ENCODE measurements at places on chromosomes 4 and X. TPM values are rescaled to one million over a fixed set of nuclear protein-coding genes. Genes with fewer than 3 reads are reported as not detected.

DNA sequence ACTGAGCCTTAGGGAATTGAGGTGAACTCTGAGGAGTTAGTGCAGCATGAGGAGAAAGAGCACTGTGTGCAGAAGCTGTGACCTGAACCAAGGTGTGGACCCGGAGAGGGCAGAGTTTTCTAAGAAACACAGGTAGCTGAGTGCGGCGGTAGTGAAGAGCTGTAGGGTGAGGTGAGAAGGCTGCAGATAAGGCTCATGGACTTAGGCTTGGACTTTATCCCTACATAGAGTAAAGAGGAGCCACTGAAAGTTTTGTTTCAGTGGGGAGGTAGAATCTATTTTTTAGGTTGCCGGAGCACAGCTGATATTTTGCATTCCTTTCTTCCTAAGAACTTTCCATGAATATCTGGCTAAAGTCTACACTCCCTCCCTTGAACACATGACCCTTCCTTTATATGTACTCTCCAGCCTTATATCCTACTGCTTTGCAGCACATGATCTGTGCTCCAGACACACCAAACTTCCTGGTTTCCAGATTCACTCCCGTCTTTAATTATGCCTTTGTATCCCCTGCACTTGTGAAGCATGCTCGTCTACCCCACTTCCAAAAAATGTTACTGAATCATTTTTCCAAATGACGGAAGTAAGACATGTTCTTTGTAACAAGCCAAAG is 10.6 kb upstream of the PGRMC2 start:
- H3K4me1 ChIP-seq: peaks cover 3% of the 10 kb centered on the region
- no peak overlapping the region for H3K4me3 ChIP-seq
- no peaks in the 10 kb centered on the region for H3K27me3 ChIP-seq
- no peak for DNase-seq
- no peak overlapping the region for H3K27ac ChIP-seq

DNA sequence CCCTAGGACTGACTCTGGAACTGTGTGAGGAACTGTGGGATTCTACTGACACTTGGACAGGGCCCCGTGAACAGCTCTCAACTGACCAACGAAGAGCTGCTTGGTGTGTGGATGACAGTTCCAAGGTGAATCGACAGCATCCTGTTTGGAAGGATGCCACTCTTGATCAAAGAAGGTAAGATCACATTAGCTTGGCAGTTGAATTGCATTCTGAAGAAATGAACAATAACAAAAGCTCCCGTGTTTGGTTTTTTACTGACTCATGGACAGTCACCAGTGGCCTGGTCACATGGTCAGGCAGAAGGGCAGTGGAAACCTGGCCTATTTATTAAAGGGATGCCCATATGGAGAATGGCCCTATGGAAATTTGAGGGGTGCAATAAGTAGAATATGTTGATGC is 33.1 kb upstream of the GPR34 start:
- no peaks in the 10 kb centered on the region for H3K27me3 ChIP-seq
- peaks cover 59% of the 10 kb centered on the region for H3K36me3 ChIP-seq
- H3K4me3 ChIP-seq: no peak overlapping the region
- no peak overlapping the region for H3K27ac ChIP-seq
- peaks cover 6% of the 10 kb centered on the region for H3K4me1 ChIP-seq

DNA sequence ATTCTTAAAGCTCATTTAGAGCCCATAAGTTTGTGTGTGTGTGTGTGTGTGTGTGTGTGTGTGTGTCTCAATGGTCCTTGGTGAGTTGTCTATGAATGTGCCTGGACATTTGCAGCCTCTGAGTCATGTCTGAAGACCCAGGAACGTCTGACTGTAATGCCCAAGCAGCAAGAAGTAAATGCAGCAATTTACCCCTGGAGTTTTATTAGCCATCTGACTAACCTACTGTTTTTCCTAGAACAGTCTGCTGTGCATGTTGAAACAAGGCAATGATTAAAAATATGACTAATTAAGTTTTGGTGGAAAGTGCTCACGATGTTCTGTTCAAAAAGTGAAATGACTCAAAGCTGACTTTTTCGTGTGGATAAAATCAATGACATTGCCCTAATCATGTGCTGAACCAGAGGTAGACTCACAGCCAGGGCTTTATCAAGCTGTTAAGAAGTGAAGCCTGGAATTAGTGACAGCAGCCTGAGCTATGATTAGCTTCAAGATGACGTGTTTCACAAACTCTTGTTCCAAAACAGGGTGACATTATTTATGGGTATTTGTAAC is 201.6 kb downstream of the CPE start:
- DNase-seq: no peak
- H3K27me3 ChIP-seq: no peaks in the 10 kb centered on the region
- no peak overlapping the region for H3K4me3 ChIP-seq
- H3K27ac ChIP-seq: no peak overlapping the region
- H3K4me1 ChIP-seq: peaks cover 3% of the 10 kb centered on the region
- no peaks in the 10 kb centered on the region for H3K36me3 ChIP-seq

GRCh38 chrX:125398959-125399440 is 79.3 kb downstream of the TEX13C start:
- H3K36me3 ChIP-seq: no peaks in the 10 kb centered on the region
- DNase-seq: no peak
- H3K27ac ChIP-seq: no peak overlapping the region
- H3K27me3 ChIP-seq: no peaks in the 10 kb centered on the region

DNA sequence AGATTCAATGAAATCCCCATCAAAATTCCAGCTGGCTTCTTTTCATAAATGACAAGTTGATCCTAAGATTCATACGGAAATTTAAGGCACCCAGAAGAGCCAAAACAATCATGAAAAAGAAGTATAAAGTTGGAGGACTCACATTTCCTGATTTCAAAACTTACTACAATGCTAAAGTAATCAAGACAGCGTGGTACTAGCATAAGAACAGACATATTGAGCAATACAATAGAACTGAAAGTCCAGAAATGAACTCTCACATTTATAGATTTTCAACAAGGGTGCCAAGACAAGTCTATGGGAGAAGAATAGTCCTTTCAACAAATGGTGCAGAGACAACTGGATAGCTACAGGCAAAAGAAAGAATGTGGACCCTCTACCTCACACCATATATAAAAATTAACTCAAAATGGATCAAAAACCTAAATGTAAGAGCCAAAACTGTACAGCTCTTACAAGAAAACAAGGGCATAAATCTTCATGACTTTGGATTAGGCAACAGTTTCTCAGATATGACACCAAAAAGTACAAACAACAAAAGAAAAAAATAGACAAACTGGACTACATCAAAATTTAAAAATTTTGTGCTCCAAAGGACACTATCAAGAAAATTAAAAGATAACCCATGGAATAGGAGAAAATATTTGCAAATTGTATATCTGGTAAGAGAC is 28.5 kb downstream of the SASH3 start:
- H3K36me3 ChIP-seq: peaks cover 16% of the 10 kb centered on the region
- no peak overlapping the region for H3K27ac ChIP-seq
- H3K4me1 ChIP-seq: peaks cover 15% of the 10 kb centered on the region
- no peak for DNase-seq

GRCh38 chr4:86338989-86339388 is 20.9 kb downstream of the MAPK10 start:
- H3K27me3 ChIP-seq: no peaks in the 10 kb centered on the region
- no peaks in the 10 kb centered on the region for H3K36me3 ChIP-seq
- H3K4me1 ChIP-seq: no peaks in the 10 kb centered on the region
- DNase-seq: no peak
- no peak overlapping the region for H3K4me3 ChIP-seq
- no peak overlapping the region for H3K27ac ChIP-seq

GRCh38 chr4:37223732-37224131 is 20.8 kb upstream of the NWD2 start:
- H3K4me1 ChIP-seq: no peaks in the 10 kb centered on the region
- no peak overlapping the region for H3K27ac ChIP-seq
- H3K36me3 ChIP-seq: no peaks in the 10 kb centered on the region
- H3K27me3 ChIP-seq: peaks cover 4% of the 10 kb centered on the region
- no peak for DNase-seq

DNA sequence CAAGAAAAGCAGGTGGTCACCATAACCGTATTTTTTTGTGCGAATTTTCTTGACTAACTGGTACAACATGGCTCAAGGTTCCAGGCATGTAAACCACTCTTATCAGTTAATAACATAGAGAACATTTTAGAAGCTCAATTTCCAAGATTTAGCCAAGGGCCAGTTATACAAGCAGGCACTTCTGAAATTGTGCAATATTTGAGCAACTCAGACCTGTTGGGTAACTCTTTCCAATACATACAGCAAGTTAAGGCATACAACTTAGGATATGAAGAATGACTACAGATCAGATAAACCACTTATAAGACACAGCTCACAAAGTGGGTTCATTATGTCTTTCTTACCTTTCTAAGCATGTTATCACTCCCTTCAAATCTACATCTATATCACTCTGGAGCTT is 43.9 kb downstream of the ZNF280C start:
- no peak overlapping the region for H3K4me3 ChIP-seq
- no peak overlapping the region for H3K27ac ChIP-seq
- no peak for DNase-seq
- no peaks in the 10 kb centered on the region for H3K4me1 ChIP-seq

- no peaks in the 10 kb centered on the region for H3K36me3 ChIP-seq
- no peak for DNase-seq
- peaks cover 3% of the 10 kb centered on the region for H3K4me1 ChIP-seq
- H3K4me3 ChIP-seq: no peak overlapping the region
- H3K27ac ChIP-seq: no peak overlapping the region
These were observed 493 bp upstream of the KCNIP4 start for GRCh38 chr4:21949073-21949457.

GRCh38 chrX:20506739-20507138 is 240.0 kb upstream of the RPS6KA3 start:
- H3K4me3 ChIP-seq: no peak overlapping the region
- peaks cover 6% of the 10 kb centered on the region for H3K4me1 ChIP-seq
- H3K27me3 ChIP-seq: peaks cover 44% of the 10 kb centered on the region
- no peak for DNase-seq
- H3K36me3 ChIP-seq: peaks cover under 1% of the 10 kb centered on the region
- no peak overlapping the region for H3K27ac ChIP-seq

DNA sequence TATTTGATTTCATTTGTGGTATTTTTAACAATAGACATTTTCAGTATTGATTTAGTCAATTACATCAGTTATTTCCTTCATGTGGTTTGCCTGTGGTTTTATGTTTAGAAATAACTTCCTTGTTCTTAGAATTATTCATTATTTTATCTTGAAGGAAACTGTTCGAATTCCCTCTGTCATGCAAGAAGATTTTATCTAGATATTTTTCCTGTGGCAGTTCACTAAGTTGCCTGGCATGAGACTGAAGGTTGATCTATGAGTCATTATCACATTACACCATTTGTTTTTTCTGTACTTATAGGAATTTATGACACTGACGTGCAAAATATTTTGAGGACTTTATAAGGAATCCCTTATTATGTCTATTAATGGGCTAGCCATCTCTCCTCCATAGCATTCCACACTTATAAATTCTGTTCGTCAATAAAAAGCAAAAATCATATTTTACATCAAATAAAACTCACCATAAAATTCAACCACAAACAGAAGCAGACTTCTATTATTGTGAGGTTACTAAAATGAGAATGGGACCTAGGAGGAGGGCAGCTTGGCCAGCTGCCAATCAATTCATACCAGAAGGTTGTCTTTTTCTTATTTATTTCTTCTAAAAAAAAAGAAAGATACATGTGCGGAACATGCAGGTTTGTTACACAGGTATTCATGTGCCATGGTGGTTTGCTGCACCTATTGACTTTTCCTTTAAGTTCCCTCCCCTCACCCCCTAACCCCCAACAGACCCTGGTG is 179.0 kb downstream of the KCNIP4 start:
- DNase-seq: no peak
- H3K36me3 ChIP-seq: no peaks in the 10 kb centered on the region
- no peak overlapping the region for H3K4me3 ChIP-seq
- H3K4me1 ChIP-seq: no peaks in the 10 kb centered on the region

DNA sequence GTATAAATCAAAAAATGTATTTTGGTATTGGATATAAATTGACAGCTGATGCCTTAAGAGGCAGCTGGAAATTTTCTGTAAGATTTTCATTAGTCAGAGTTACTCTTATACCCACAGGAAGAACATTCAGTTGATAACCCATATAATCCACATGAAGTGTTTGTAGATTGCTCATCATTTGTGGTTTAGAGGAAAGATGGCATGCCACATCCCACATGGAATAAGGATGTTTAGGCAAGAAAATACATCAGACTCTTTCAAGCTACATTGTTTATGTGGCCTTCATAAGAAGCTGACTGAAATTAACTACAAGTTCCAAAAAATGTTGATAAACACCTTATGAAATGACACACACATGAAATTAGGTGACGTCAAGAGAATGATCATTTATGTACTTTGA is 56.6 kb downstream of the AREG start:
- no peaks in the 10 kb centered on the region for H3K4me1 ChIP-seq
- H3K27ac ChIP-seq: no peak overlapping the region
- H3K36me3 ChIP-seq: no peaks in the 10 kb centered on the region
- no peak for DNase-seq
- H3K4me3 ChIP-seq: no peak overlapping the region

DNA sequence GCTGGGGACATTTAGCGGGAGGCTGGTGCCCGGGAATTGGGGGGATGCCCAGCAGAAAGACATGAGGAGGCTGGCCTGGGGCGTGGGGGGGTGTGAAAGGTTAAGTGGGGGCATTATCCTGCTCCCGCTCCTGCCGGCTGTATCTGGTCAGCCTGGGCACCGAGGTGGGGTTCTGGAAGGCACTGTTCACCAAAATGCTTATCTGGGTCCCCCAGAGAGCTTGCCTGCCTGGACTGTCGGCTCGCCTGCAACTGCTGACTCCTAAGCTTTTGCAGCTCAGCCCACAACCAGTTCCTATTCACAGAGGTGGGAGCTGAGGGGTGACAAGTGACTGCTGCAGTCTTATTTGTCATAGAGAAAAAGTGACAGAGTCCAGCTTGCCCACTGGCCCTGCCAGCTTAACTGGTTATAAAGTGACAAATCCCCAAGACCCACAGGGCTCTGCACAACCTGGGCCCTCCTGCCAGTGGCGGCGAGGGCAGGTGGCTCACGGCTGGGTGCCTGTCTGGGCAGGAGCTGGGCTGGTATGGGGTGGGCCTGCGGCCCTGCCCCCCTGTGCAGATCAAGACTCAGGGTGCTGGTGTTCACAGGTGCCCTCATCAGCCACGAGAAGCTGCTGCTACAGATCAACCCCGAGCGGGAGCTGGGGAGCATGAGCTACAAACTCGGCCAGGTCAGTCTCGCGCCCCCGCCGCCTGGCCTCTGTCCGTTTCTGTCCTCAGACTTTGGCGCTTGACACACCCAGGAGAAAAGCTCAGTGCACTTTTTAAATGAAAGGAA is 23.7 kb upstream of the MSANTD1 start:
- H3K27me3 ChIP-seq: no peaks in the 10 kb centered on the region
- H3K4me3 ChIP-seq: no peak overlapping the region
- peaks cover 4% of the 10 kb centered on the region for H3K4me1 ChIP-seq
- peaks cover 37% of the 10 kb centered on the region for H3K36me3 ChIP-seq
- peak overlapping the region; percentile 32 for H3K27ac ChIP-seq
- no peak for DNase-seq

ADH1B gene
- not detected for total RNA-seq

GPRIN3 gene
- 51.1 TPM for total RNA-seq

RTL5 gene
- 0.15 TPM for total RNA-seq

ELMOD2 gene
- 17.4 TPM for total RNA-seq

KLB gene
- total RNA-seq: not detected

SYTL4 gene
- total RNA-seq: not detected

TCP11X2 gene
- total RNA-seq: not detected

Measured in activated CD4-positive, alpha-beta T cell treated with anti-CD3 and anti-CD28 coated beads, Interleukin-2, amount 10 ng/mL, durations not matched to agents 7 days and 5 days (primary cell).